ENCODE measurements at places on chromosomes 6 and 20. TPM values are rescaled to one million over a fixed set of nuclear protein-coding genes. Genes with fewer than 3 reads are reported as not detected.

DNA sequence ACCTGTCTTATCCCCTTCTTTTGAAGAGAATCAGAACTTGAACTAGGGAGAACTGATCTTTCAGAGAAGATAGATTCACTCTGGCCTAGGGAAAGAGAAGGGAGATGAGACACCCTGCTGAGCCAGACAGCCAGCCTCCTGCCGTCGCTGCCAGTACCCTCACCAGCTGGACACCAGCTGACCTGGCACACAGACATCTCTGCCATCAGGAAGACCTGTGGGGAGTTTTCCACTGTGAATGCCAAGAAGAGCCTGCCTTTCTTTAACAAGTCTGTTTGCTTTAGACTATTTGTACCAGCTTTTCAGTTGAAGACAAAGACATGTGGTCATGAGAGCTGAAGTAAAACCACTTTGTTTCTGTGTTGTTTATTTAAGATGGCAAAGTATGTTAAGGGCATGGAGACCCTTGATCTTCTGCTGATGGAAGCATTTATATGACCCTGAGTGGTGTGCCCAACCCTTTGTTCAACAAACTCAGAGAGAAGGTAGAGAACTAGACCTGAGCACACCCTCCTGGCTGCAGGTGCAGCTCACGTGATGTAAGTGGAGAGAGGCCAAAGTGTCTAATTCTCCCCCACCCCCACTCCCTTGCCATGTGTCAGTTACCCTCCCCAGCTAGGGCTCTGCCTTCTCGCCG, 82.3 kb upstream of the SLC24A3 start:
- no peak overlapping the region for H3K4me3 ChIP-seq
- no peaks in the 10 kb centered on the region for H3K36me3 ChIP-seq
- H3K4me1 ChIP-seq = no peaks in the 10 kb centered on the region
- no peak for DNase-seq
- H3K27ac ChIP-seq = no peak overlapping the region
- no peaks in the 10 kb centered on the region for H3K27me3 ChIP-seq

The ZSCAN31 gene
- total RNA-seq = 25.5 TPM

- H3K27me3 ChIP-seq = no peaks in the 10 kb centered on the region
- no peak for DNase-seq
- H3K4me3 ChIP-seq = no peak overlapping the region
These were observed 15.2 kb upstream of the CST2 start for GRCh38 chr20:23841693-23842092.

DNA sequence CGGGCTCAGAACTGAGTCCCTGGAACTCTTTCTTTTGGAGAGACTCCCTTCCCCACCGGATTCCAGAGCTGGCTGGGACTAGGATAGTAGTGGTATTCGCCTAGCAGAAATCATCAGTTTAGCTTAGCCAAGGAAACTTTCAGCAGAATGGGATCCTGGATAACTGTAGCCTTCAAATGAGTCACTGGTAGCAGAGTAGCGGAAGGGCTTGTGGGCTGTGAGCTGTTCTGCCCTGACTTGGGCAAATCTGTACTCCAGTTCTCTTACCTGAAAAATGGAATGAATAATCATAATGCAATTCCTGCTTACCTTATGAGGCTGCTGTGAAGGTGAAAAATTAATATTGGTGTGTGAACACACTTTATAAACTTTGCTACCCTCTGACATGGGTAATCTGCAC, 244.3 kb upstream of the CHD6 start:
- no peaks in the 10 kb centered on the region for H3K27me3 ChIP-seq
- DNase-seq = no peak
- H3K4me1 ChIP-seq = no peaks in the 10 kb centered on the region
- H3K4me3 ChIP-seq = no peak overlapping the region
- H3K36me3 ChIP-seq = no peaks in the 10 kb centered on the region

GRCh38 chr20:56453352-56453751, 15.1 kb upstream of the RTF2 start:
- no peaks in the 10 kb centered on the region for H3K4me1 ChIP-seq
- H3K27me3 ChIP-seq = no peaks in the 10 kb centered on the region
- no peaks in the 10 kb centered on the region for H3K36me3 ChIP-seq
- no peak overlapping the region for H3K4me3 ChIP-seq
- no peak overlapping the region for H3K27ac ChIP-seq

DNA sequence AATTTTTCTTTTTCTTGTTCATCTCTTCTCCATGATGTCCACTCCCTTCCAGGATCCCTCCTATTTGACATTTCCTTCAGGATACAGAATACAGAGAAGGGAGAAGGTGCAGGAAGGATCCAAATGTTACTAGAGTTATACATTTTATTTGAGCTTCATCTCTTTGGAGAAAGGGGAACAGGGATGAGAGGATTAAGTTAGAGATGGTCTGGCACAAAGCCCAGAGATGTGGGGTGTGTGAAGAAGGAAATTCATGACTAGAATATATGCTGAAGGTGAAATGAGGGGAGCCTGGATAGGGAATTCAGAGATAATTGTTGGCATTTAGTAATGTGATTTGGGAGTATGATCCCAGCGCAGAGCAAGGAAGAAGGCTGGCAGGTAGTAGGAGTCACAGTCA, 22.5 kb upstream of the SRPK1 start:
- no peaks in the 10 kb centered on the region for H3K36me3 ChIP-seq
- H3K4me3 ChIP-seq = no peak overlapping the region
- H3K27me3 ChIP-seq = no peaks in the 10 kb centered on the region

DNA sequence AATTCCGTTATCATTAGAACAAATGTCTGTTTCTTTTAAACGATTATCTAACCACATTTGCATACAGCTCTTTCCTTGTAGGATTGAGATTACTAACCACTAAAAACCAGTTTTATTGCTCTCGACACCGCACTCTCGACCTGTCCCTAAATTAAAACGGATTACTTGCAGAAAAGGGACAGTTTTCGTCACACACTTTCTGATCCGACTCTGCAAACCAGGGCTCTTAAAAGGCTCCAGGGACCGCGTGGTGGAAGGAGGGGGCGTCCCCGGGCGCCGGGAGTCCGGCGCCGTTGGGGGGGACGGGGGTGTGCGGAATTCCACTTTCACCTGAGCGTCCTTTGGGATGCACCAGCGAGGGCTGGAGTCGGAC, 731 bp downstream of the MAK start:
- peak overlapping the region; percentile 48 for H3K4me3 ChIP-seq
- no peaks in the 10 kb centered on the region for H3K27me3 ChIP-seq
- DNase-seq = no peak
- no peak overlapping the region for H3K27ac ChIP-seq
- no peaks in the 10 kb centered on the region for H3K4me1 ChIP-seq

- H3K27ac ChIP-seq = no peak overlapping the region
- no peaks in the 10 kb centered on the region for H3K36me3 ChIP-seq
- no peak overlapping the region for H3K4me3 ChIP-seq
- H3K4me1 ChIP-seq = peaks cover 1% of the 10 kb centered on the region
These were observed 83.8 kb downstream of the ELOVL4 start for GRCh38 chr6:79863566-79863965.

DNA sequence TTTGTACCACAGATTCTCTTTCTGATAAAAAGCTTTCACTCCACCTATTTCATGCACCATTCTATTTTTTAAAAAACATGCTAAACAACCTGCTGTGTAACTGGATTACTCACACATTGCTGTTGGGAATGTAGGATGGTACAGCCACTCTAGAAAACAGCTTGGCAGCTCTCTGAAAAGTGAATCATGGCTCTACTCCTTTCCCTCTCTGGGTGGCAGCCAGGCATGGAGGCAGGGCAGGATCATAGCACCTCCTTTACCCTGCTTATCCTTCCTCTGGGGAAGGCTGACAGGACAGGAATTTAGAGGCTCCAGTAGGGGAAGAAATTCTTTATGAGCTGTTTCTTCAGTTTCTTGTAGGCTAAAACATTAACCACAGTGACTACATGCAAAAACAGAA, 6.7 kb upstream of the VNN2 start:
- H3K4me1 ChIP-seq = no peaks in the 10 kb centered on the region
- H3K27me3 ChIP-seq = no peaks in the 10 kb centered on the region
- no peaks in the 10 kb centered on the region for H3K36me3 ChIP-seq

DNA sequence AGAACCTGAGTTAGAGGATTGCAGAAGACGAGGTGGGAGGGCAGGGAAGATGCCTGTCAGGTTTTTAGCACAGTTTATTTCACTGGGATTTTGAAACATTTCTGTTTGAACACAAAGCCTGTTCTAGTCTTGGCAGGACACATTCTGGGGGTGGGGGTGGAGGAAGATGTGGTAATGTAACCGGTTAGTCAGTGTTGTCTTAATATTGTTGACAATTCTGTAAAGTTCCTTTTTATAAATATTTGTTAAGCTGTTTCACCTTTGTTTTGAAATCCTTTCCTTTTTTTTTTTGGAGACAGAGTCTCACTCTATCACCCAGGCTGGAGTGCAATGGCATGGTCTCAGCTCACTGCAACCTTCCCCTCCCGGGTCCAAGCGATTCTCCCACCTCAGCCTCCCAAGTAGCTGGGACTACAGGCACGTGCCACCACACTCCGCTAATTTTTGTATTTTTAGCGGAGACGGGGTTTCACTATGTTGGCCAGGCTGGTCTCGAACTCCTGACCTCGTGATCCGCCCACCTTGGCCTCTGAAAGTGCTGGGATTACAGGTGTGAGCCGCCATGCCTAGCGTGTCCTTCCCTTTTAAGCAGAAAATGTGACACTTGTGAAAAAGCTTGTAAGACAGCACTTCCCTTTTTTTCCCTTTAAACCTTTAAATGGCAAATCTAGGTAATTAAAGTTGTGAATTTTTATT, 20.2 kb downstream of the SLC9A8 start:
- no peak overlapping the region for H3K27ac ChIP-seq
- DNase-seq = no peak
- no peaks in the 10 kb centered on the region for H3K27me3 ChIP-seq
- H3K4me1 ChIP-seq = peaks cover 6% of the 10 kb centered on the region
- H3K36me3 ChIP-seq = no peaks in the 10 kb centered on the region

DNA sequence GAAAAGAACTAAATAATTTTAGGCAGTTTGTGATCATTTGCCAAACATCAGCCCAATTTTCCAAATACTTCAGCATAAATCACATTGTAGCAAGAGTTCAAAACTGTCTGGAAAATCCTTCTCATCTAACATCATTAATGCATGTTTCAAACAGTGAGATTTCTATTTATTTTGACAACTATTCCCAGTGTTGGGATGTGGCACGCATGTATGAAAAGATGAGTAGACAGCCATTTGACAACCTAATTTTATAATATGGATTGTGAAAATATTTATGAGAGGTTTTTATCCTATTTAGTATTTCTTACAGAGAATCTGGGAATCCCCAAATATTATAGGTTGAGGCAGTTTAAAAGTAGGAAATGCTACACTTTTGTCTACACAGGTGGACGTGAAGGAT, 357.6 kb upstream of the ARID1B start:
- no peak overlapping the region for H3K27ac ChIP-seq
- DNase-seq = no peak
- H3K4me1 ChIP-seq = no peaks in the 10 kb centered on the region
- H3K36me3 ChIP-seq = no peaks in the 10 kb centered on the region
- H3K27me3 ChIP-seq = no peaks in the 10 kb centered on the region

The AIF1 gene
- total RNA-seq = 26.6 TPM

The TTLL9 gene
- total RNA-seq = 0.40 TPM

DNA sequence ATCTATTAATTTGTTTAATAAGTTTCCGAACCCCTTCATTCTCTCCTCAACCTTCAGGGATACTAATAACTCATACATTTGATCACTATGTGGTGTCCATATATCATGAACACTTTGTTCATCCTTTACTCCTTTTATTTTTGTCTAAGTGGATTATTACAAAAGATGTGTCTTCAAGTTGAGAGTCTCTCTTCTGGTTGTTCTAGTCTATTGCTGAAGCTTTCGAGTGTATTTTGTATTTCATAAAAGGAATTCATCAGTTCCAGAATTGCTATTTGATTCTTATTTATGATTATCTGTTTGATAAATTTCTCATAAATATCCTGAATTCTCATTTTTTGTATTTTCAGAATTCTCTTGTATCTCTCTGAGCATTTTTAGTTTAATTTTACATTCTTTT, 96.5 kb upstream of the RUNX2 start:
- no peaks in the 10 kb centered on the region for H3K4me1 ChIP-seq
- H3K27me3 ChIP-seq = no peaks in the 10 kb centered on the region
- no peak overlapping the region for H3K4me3 ChIP-seq
- no peaks in the 10 kb centered on the region for H3K36me3 ChIP-seq

Measured in ovary (tissue), 10 donors.